ENCODE measurements at places on chromosomes 5 and 9. TPM values are rescaled to one million over a fixed set of nuclear protein-coding genes. Genes with fewer than 3 reads are reported as not detected.

The VCAN gene
- total RNA-seq, result 396 TPM

The GPRIN1 gene
- 4.8 TPM for total RNA-seq

The LCN15 gene
- not detected for total RNA-seq

The LURAP1L gene
- total RNA-seq, result 21.3 TPM

The TOMM5 gene
- 81.3 TPM for total RNA-seq

- DNase-seq, result no peak
Observed at GRCh38 chr5:148932355-148932935, 106.0 kb downstream of the ADRB2 start.

DNA sequence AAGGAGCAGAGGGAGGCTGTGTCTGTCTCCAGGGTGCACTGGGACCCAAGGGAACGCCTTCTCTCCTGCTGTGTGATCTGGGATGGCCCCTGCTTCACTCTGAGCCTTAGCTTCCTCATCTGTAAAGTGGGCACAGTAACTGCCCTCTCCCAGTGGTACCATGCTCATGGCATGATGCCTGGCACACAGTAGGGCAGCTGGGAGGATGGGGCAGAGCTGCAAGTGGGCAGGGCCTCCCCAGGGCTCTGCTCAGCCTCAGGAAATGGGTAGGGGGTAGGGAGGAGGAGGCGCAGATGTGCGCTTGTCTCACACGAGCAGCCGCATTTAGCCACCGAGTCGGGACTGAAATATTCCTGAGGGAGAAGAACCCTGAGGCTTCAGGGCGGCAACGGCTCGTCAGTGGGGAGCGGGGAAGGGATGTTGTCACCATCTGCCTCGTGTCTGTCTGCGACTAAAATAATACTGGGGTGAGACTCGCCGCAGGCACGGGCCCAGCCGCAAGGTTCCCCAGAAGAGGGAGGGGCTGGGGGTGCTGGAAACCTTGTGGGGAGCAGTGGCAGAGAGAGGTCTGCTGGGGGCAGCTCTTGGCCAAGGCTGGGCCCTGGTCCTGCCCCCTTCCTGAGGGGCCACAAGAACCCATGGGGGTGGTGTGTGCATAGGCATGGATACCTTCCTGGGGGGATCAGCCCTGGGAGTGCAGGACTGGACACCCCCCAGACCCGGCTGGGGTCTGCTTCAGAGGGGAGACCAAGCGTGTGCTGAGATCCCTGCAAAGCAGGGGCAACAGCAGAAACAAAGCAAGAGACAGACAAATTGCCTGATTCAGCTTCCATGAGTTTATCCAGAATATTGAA, 55.2 kb upstream of the PSD2 start:
- no peak for DNase-seq

GRCh38 chr9:35134920-35135319, 19.3 kb upstream of the ATOSB start:
- DNase-seq, result no peak

DNA sequence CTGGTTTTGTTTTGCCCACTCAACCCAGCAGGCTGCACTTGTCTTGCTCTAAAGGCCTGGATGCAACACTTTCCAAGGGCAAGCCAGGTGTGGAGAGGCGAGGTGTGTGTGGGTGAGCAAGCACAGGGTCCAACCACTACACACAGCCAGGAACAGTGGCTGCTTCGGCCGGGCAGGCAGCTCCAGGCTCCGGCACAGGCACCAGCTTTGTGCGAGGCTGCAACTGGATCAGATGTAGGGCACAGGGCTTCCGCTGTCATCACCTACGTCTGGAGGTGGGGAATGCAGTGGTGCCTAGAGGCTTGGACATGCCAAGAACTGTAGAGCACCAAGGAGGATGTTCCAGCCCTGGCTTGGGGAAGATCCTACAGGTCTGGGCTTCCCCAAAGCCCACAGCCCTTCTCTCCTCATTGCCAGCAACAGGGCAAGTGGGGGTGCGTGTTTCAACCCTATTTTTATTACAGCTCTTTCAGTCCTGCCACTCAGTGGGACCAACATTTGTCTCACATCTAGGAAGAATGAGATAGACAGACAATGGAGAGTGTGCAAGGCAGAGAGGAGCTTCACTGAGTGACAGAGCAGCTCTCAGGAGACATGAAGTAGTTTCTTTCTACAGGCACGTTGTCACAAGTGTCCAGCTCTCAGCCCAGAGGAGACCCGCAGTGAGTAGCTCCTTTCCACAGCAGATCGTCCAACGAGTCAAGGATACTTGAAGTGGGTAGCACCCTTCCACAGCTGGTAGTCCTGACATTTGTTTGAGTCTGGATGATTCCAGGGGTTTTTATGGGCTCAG, 622.2 kb downstream of the CDH9 start:
- DNase-seq, result no peak

GRCh38 chr5:137825165-137825564, 42.5 kb upstream of the MYOT start:
- DNase-seq, result no peak

DNA sequence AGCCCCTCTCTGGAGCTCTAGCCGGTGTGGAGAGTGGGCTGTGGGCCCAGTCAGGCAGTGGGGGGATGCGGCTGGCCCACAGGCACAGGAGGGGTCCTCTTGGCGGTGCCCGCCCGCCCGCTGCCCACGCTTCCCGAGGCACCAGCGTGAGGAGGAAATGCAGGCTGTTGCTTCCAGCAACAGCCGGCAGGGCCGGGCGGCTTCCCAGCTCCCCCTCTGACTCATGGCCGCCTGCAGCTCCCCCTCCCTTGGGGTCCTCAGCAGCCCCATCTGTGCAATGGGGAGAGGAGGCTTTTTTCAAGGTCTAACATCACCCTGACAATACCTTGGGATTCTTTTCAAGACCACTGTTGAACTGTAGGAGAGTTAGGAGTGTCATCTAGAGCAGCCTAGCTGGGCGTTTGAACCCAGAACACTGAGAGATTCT, 10.4 kb downstream of the CXXC5 start:
- DNase-seq, result no peak
